ENCODE measurements at places on chromosomes 13 and 19. TPM values are rescaled to one million over a fixed set of nuclear protein-coding genes. Genes with fewer than 3 reads are reported as not detected.

TEX101 gene
- total RNA-seq, result not detected

AXL gene
- total RNA-seq, result 457 TPM

WDR62 gene
- total RNA-seq, result 24.5 TPM

IZUMO2 gene
- total RNA-seq, result not detected

Measured in A172 (cell line).